GOT3 (cell line): ENCODE measurements at places on chromosomes 5 and 9.

- DNase-seq: no peak
These were observed 307.4 kb upstream of the HAPLN1 start for GRCh38 chr5:84028093-84028492.

- DNase-seq: no peak
These were observed 457.3 kb downstream of the ZNF608 start for GRCh38 chr5:124289130-124289529.

DNA sequence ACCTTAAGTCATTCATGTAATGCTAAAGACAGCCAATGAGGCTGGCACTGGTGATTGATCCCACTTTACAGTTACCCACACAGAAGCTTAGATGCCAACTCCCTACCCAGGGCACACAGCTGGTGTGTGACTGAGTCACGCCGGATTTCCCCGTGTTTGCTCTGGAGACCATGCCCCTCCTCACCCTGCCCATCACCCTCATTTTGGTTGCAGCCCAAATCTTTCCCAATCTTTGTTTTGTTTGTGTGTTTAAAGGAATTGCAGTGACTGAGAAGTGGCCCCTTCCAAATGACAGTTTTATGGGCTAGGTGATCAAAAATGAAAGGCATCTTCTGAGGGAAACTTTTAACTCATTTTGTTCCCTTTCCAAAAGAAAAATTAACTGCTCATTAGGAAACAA is 10.9 kb downstream of the FBXL7 start:
- DNase-seq: no peak

GRCh38 chr9:129336130-129336528 is 158.1 kb upstream of the IER5L start:
- DNase-seq: no peak

- DNase-seq: peak; percentile 51
These were observed at the start of gene INPP5E for GRCh38 chr9:136439481-136440408. INPP5E (minus strand) TSS chr9:136439845; CDS start chr9:136439419, 426 bp downstream.
